ENCODE measurements at places on chromosomes 12 and 14.
A peak's percentile ranks its signal among the peaks of the same experiment; 100 is the strongest.

GRCh38 chr12:95759718-95760117 is 30.8 kb downstream of the NTN4 start:
- no peak for DNase-seq

GRCh38 chr12:100234591-100235304 is 32.1 kb downstream of the DEPDC4 start:
- no peak for DNase-seq

- no peak for DNase-seq
Measured at GRCh38 chr14:75441728-75442127, 13.9 kb downstream of the JDP2 start.

GRCh38 chr14:73785834-73786635 is 65.6 kb upstream of the PTGR2 start:
- peak; percentile 51 for DNase-seq

DNA sequence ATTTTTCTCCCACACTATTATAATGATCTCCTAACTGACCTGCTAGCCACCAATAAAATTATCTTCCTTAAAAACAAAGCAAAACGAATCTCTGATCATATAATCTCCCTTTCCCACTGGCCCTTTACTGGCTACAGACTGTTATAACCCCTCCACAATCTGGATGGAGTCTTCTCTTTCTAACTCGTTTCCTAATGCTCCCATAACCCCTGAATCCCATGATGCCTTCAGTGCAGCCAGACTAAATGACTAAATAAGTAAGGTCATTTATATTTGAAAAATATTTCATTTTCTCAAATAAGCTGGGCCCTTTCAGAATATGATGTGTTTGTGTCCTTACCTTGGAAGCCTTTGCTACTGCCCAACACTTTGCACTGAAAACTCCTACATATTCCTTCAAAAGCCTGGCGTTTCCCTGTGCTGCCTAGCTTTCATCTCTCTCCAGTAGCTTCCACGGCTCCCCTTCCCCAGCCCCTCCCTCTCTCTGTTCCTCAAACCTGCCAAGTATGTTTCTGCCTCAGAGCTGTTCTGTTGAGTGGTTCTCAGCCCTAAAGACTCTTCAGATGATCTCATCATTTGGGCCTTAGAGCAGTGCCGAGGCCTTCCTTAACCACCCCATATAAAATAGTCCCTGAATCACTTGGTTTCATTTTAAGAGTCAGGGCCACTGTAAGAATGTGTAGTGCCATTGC is 91.7 kb downstream of the MYRFL start:
- DNase-seq, result no peak

DNA sequence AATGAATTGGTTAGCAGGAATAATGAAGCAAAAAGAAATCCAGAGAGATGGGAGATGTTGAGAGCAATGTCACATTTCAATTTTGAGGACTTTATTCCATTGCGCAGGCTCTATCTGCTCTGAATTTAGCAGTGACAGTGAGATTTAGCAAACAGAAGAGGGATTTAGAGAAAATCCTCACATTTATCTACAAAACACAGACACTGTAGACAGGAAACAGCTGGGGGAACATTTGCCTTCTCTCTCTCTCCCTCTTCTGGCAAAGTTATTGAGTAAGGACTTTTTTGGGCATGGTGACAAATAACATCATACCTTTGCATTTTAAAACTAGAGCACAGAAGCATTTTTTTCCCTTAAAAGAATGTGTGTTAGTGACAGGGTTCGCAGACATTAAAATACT is at the start of gene IGF1:
Gene IGF1 (minus strand): TSS at position 158 of the 400 bp plus-strand sequence. CDS start 182 bp downstream, outside the sequence.
- DNase-seq, result no peak

DNA sequence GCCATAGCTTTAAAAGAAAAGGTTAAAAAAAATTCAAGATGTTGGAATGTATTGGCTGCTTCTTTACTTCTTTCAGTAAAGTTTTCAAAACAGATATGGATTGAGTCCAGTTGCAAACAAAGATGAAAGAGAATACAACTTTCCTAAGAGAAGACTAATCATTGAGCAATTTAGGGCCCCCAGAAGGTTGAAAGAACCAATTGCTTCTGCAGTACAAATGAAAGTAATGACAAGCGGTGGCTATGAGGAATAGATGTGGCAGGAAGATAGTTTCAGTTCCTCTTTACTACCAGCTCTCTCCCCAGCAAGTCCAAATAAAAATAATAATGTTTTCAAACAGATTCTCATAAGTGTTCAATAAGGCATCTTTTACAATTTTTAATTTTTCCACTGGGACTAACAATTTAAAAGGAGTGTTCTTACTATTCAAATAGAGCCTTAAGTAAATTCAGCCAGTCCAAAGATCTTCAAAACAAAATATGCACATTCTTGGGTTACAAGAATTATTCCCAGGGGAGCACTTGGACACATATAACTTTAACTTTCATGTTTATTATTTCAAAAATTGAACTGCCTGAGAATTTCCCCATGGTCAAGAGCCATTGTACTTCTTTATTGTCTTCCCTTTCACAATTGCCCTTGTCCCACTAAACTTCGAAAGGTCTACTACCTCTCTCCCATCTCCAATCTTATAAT is 62.3 kb upstream of the PPP1R12A start:
- no peak for DNase-seq

- no peak for DNase-seq
Measured at GRCh38 chr12:104243551-104243950, 28.0 kb downstream of the TXNRD1 start.

DNA sequence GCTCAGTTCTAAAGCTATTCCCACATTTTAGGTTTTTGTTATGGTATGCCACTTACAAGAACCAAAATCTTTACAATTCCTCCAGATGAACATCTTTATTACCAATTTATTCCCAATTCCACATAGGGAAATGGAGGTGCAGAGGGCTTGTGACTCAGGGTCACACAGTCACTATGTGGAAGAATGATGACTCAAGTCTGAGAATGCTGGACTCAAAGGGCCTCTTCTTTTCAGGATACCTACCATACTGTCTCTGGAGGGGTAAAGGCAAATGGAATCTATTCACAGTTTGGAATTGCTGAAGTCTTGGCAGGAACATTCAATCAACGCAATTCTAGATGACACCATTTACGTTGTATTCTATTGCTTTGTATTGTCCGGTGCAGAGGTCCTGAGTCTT is 48.2 kb upstream of the MANSC4 start:
- DNase-seq, result no peak

All from activated B cell treated with CpG ODN at 0.5 μM for 24 hours (primary cell).